ENCODE measurements at places on chromosomes 1 and 21.

GRCh38 chr1:3614755-3615742 lies 3.7 kb upstream of the MEGF6 start:
- DNase-seq: no peak

DNA sequence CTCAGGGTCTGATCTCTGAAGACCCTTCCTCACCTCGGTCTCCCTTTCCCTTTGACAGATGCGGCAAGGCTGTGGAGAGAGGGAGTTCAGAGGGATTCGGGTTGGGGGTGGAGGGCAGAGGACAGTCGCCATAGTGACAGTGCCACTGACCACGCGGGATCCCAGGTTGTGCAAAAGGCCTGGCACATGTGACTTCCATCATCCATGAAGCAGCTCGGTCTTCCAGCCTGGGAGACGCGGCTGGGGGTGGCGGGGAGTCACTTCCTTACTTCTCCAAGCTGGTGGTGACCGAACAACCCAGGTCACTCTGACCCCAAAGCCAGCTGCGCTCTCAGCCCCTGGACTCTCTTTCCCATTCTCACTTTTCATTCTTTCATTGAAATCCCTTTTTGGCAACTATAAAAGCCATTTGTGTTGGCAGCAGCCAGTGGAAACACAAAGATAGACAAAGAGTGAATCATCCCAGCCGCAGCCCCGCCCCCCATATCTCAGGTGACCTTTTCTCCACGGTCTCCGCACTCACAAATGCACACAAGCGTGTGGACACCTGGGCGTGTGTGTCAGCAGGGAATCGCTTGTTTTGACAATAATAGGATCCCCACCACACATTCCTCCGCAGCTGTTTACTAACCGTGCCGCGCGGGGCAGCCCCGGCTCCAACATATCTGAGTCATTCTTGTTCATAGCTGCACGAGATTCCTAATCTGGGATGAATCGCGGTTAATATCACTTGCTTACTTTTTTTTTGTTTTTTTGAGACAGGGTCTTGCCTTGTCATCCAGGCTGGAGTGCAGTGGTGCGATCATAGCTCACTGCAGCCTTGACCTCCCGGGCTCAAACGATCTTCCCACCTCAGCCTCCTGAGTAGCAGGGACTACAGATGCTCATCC lies 68.3 kb downstream of the DHRS3 start:
- DNase-seq: no peak

GRCh38 chr1:111736548-111737215 lies 2.5 kb downstream of the INKA2 start:
- no peak for DNase-seq

DNA sequence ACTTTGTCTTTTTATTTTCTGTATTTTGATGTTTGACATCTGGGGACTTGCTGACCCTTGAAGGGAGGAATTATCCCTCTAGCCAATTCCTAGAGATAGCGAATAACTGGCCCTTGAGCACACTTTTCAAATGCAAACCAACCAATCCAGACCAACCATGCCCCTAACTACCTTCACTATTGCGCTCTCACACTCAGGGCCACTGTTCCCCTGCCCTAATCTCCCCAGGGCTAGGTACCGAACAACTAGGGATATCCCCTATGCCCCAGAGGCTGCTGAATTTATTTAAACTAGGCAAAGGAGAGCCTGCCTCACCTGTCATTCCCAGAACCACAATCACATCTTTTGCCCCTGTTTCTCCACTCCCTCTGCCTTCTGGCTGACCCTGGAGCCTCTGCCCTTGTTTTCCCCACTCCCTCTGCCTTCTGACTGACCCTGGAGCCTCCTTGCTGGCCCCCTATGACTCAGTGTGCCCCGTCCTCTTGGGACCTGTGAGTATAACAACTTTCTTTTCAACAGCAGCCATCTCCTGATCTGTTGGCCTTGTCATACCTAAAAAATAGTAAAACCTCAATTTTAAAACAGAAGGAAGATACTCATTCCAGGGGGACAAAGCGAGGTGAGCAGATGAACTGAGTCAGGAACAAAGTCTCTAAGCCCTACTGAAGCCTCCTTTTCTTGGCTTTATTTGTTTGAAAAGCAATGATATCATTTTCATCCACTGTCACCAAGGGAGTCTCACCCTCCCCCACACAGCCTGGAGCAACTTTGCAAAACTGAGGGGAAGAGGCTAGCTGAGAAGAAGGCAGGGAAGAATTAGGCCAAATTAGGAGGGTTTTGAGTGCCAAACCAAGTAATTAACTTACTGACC lies 115.5 kb downstream of the NMNAT2 start:
- DNase-seq: no peak

GRCh38 chr1:206465951-206466350 lies 4.3 kb upstream of the IKBKE start:
- no peak for DNase-seq

- no peak for DNase-seq
Measured at GRCh38 chr1:153190373-153190772, 12.9 kb upstream of the LELP1 start.

DNA sequence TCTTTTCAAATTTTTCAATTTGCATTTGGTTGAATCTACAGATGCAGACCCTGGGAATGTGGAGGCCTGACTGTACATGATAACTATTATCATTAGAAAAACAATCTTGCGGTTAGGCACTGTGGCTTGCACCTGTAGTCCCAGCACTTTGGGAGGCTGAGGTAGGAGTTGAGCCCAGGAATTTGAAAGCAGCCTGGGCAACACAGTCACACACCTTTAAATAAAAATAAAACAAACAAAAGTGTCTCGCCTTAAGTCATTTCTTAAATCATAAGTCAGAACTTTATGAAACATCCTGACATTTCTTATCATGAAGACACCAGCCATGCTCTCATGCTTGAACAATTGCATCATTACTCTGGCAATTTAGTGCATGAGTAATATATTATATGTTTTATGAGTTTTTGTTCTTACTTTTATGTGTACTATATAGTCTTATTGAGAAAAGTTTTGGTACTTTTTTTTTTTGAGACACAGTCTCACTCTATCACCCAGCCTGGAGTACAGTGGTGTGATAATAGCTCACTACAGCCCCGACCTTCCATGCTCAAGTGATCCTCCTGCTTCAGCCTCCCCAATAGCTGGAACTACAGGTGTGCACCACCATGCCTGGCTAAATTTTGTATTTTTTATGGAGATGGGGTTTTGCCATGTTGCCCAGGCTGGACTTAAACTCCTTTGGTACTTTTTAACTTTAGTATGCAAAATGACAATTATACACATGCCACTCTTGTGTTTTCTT lies 7.8 kb downstream of the TBX19 start:
- DNase-seq: no peak
